ENCODE measurements at places on chromosomes 16 and 17. TPM values are rescaled to one million over a fixed set of nuclear protein-coding genes. Genes with fewer than 3 reads are reported as not detected.
A peak's percentile ranks its signal among the peaks of the same experiment; 100 is the strongest.

GRCh38 chr16:24820522-24820921 is 25.2 kb upstream of the SLC5A11 start:
- DNase-seq, result no peak
- H3K4me1 ChIP-seq, result no peaks in the 10 kb centered on the region
- no peak overlapping the region for H3K27ac ChIP-seq
- H3K36me3 ChIP-seq, result no peaks in the 10 kb centered on the region

Gene RRAD
- total RNA-seq, result not detected

- no peak overlapping the region for H3K27ac ChIP-seq
- H3K4me3 ChIP-seq, result no peak overlapping the region
- H3K36me3 ChIP-seq, result no peaks in the 10 kb centered on the region
- H3K4me1 ChIP-seq, result no peaks in the 10 kb centered on the region
- no peak for DNase-seq
Measured at GRCh38 chr17:34012709-34013375, 242.2 kb upstream of the CCL2 start.

DNA sequence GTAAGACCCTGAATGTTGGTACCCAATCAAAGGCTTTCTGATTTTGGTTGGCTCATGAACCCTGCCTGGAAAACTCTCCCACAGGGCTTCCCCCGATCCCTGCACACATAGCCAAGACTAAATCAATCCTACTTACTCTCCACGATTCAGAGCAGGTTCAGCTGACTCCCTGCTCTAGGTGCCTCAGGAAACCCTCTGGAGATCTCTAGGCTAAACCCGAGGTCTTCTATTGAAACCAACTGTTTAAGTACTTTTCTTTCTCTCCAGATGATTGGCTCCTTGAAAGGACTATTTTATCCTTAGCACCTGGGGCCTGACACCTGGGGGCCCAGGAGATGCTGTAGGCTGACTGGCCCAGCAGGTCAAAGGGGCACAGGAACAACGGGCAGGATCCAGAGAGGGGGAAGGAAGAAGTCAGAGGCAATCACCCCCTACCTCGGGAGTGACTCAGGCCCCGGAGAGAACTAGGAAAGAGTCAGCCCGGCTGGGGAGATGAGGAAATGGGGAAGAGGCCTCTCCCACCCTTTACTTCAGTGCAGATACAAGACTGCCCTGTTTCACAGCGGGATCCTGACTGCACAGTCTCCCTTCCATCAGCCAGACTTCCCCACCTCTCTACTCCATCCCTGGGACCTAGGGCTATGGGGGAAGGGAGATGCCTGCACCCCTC is 2.0 kb downstream of the TBC1D10B start:
- peak overlapping the region; percentile 98 for H3K4me3 ChIP-seq
- H3K36me3 ChIP-seq, result peaks cover 8% of the 10 kb centered on the region
- H3K4me1 ChIP-seq, result peaks cover 11% of the 10 kb centered on the region

All from transverse colon (tissue), 4 donors.